Stimulated activated CD8-positive, alpha-beta memory T cell treated with anti-CD3 and anti-CD28 coated beads, Interleukin-2, amount 100 ng/mL, for 48 hours (primary cell): ENCODE measurements at places on chromosomes 2 and 18.

DNA sequence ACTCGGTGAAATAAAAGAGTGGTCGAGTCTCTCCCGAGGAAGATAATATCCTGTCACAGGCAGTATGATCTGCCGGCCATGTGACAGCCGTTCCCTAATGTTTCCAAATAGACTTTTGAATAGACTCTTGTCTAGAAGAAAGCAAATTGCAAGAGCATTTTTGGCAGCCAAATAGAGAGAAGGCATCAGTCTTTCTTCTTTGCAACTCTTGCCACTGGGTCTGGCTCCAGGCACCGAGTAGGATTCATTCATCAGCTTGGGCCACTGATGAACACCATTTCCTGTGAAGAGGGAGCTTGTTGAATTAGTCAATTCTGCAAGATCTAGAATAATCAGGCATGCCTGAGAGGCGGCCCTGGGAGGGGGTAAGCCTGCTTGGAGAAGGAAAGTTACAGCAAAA is 165.6 kb downstream of the KLHL29 start:
- no peak for DNase-seq

DNA sequence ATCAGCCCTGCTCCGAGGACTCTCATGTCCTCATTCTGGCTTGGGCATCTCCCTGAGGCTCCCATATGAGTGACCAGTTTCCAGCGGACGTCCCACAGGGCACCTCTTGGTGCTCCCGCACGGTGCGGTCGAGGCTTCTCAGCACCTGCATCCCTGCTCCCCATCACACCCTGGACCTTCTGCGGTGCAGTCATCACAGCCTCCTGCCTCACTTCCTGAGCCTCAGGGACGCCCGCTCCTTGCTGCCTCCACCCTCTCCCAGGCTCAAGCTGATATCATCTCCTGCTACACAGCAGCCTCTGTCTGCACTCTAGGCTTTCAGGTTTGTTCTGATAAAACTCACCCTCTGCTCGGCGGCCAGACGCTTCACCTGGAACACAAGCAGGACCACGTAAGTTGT is 185.0 kb downstream of the TMEM18 start:
- no peak for DNase-seq

GRCh38 chr2:73252238-73253027 is 18.3 kb downstream of the CCT7 start:
- no peak for DNase-seq

GRCh38 chr18:67243799-67244587 is 272.5 kb downstream of the DSEL start:
- no peak for DNase-seq

DNA sequence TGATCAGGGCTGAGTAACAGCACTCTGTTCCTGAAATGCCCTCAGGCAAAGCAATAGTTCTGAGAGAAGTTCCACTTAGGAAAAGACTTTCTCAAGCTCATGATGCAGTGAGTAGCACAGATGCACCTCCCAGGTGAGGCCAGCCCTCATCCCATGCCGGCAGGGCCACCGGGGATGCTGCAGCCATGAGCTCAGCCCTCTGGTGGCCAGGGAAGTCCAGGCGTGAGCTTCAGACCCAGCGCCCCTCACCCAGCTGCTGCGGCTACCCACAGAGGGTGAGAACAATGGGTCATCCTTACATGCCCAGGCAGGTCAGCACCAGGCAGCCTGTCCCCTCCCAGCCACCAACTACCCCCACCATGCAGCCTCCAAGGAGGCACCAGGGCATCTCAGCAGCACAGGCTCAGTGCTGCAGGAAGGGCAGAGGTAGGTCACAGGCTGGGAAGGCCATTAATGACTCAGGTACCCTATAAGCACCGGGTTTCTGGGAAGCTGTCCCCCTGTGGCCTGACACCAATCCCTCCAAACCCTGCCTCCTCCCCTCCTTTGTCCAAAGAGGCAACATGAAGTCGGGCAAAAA is 50.6 kb downstream of the TTC32 start:
- DNase-seq = no peak

DNA sequence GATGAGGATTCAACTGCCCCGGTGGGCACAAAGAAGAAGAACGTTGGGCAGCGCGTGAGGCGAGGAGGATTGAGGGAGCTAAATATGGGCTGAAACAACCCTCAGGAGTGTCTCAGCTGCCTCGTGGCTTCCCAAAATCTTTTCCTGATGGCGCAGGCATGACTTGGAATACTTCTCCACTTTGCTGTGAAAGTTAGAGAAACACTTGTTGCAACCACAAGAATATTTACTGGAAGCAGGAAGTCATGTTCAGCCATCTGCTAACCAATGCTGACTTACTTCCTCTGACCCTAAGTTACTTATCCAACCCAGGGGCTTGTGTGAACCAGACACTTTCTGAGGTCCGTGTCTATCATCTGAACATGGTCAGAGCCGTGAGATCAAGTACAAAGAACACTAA is 148.8 kb downstream of the ARL4C start:
- no peak for DNase-seq

- no peak for DNase-seq
Observed at GRCh38 chr2:223868005-223868404, 30.6 kb upstream of the AP1S3 start.
